CD14-positive monocyte (primary cell): ENCODE measurements at places on chromosomes 6 and 20. TPM values are rescaled to one million over a fixed set of nuclear protein-coding genes. Genes with fewer than 3 reads are reported as not detected.

Gene RIPPLY2
- polyA plus RNA-seq, result not detected

Gene PTCRA
- polyA plus RNA-seq, result 0.83 TPM

DNA sequence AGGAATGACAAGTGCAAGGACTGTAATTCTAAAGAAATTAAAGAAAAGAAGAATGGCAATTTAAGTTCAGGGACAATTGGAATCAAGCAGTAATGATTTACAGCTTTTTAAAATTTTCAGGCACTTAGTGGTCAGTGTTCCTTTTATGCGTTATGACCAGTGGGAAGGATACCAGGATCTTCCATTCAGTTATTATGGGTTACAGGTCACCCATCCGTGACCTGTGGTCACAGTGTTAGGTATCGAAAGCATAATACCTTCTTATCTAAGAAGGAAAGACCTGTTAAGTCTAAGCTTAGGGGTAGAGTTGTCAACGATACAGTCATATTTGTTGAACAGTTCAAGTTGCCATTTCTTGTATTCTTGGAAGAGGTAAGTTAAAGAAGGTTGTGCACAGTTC is 253.8 kb downstream of the LAMA2 start:
- no peak for DNase-seq

GRCh38 chr6:89500611-89501010 is 67.7 kb downstream of the ANKRD6 start:
- no peak for DNase-seq

DNA sequence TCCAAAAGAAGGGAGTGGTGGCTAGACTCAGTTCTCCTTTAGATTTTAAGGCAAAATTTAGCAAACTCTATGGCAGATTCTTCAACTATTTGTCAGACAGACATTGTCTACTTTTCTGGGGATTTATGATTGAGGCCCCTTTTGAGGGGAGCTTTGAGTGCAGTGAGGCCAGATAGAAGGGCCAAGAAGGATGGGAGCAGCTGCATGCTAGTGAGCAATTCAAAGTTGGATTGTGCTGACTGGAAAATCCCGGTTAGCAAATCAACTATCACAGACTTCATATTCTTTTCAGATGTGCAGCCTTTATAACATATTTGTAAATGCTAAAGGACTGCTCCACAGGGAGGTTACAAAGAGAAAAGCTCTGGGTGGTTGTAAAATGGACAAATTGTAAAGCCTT is 35.0 kb upstream of the ESR1 start:
- no peak for DNase-seq
